Cardiac muscle cell (in vitro differentiated cells and primary cell): ENCODE measurements at places on chromosomes 1 and 21. TPM values are rescaled to one million over a fixed set of nuclear protein-coding genes. Genes with fewer than 3 reads are reported as not detected.
A peak's percentile ranks its signal among the peaks of the same experiment; 100 is the strongest.

DNA sequence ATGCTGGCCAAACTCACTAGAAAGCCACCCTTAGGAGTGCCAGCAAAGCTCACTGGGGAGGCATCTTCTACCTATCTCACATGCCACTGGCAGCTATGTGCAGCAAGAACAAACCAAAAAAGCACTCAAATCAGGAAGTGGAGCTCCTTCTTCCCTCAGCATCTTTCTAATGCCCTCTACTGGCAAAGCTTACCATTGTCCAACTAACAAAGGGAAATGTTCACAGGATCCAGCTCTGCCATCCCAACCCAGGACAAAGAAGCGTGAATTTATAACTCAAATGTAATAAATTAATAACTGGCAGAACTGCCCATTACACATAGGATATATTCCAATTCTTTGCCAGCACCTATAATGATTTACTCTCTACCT is 38.9 kb downstream of the LEPR start:
- peak; percentile 40 for DNase-seq
- H3K4me3 ChIP-seq = no peak overlapping the region
- no peaks in the 10 kb centered on the region for H3K27me3 ChIP-seq

Gene GSTM5
- 0.21 TPM in 1 of 2 replicates, not detected in the other for total RNA-seq

Gene TIAM1
- total RNA-seq = 8.3 and 9.2 TPM in 2 replicates

GRCh38 chr1:30615076-30615795 is 108.1 kb downstream of the MATN1 start:
- H3K27me3 ChIP-seq = no peaks in the 10 kb centered on the region
- H3K4me1 ChIP-seq = no peaks in the 10 kb centered on the region
- no peaks in the 10 kb centered on the region for H3K36me3 ChIP-seq
- no peak overlapping the region for H3K27ac ChIP-seq
- DNase-seq = no peak
- no peak overlapping the region for H3K4me3 ChIP-seq

- no peak overlapping the region for H3K27ac ChIP-seq
- H3K27me3 ChIP-seq = no peaks in the 10 kb centered on the region
- H3K36me3 ChIP-seq = no peaks in the 10 kb centered on the region
- peaks cover 76% of the 10 kb centered on the region for H3K4me1 ChIP-seq
- no peak overlapping the region for H3K4me3 ChIP-seq
These were observed 10.6 kb downstream of the PLXNA2 start for GRCh38 chr1:208233546-208233945.

DNA sequence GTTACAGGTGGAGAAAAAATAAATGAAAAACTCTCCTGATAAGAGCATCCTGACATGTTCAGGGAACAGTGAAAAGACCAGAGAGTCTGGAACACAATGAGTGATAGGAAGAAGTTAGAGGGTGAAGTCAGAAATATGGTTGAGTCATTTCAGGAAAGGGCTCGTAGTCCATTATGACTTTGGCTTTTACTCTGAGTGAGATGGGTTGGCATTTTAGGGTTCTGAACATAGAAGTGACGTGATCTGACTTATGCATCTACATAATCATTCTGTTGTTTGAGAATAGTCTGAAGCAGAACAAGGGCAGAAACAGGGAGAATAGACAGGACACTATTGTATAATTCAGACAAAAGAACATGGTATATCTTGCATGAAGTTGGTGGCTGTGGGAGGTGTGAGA is 5.8 kb downstream of the HMCN1 start:
- H3K27ac ChIP-seq = no peak overlapping the region
- no peak for DNase-seq
- no peaks in the 10 kb centered on the region for H3K27me3 ChIP-seq

Gene XCL1
- total RNA-seq = 0.53 and 0.54 TPM in 2 replicates

DNA sequence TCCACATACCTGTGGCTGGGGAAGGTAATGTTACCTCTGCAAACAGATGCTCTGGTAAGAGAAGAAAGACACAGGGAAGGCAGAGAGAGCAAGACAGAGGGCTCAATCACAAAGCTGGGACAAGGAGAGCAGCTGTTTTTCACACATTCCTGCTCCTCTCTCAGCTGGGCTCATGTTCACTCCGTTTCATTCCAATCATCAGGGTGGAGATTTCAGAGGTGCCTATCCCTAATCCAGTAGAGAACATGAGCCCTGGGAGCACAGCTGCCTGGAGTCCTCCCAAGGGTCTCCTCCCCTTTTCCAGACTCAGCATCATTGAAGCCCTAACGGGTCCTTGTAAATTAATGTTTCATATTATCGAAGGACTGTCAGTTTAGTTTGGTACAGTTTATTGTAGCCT is 19.4 kb downstream of the GADD45A start:
- H3K36me3 ChIP-seq = peaks cover 6% of the 10 kb centered on the region
- no peak for DNase-seq
- peaks cover 18% of the 10 kb centered on the region for H3K4me1 ChIP-seq
- H3K27ac ChIP-seq = no peak overlapping the region
- H3K27me3 ChIP-seq = no peaks in the 10 kb centered on the region

- H3K27me3 ChIP-seq = no peaks in the 10 kb centered on the region
- no peak overlapping the region for H3K27ac ChIP-seq
- DNase-seq = no peak
These were observed 128.9 kb upstream of the ADAR start for GRCh38 chr1:154736841-154737240.

DNA sequence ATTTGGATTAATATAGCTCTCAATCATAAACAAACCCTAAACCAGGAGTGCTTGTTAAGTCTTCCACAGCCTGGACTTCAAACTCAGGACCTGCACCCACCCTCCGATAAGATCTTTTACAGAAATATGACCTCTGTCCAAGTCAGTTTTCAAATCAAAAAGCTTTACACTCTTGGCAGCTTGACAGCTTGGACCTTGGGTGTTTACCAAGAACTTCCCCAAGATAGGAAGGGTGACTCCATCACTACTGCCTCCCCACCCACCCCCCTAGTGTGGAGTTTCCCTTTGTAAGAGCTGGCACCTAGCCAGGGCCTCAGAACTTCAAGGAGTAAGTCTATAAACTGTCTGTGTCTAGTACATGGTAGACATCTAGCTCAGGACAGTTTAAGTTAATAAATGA is 9.6 kb downstream of the BCAR3 start:
- no peak for DNase-seq
- peaks cover 19% of the 10 kb centered on the region for H3K4me1 ChIP-seq
- H3K27me3 ChIP-seq = no peaks in the 10 kb centered on the region
- no peak overlapping the region for H3K4me3 ChIP-seq

DNA sequence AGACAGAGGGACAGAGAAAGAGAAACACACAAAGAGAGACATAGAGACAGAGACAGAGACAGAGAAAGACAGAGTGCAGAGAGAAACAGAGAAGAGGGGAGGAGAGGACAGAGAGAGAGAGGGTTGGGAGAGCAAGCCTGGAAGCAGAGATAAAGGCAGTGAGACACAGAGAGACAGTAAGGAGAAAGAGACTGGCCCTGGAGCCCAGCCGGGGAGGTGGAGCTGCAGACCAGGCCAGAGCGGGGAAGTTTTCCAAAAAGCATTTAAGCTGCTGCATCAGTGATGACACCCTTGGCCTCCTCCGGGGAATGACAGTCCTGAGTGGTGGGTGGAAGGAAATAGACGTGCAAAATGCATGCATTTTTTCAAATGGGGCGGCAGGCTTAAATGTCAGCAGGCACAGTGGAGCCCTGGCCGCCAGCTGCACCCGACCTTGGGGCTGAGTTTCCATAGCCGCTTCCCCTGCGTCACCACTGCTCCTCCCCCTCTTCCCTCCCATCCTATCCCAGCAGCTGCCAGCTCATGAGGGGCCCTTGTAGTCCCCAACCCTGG is 95.4 kb upstream of the KLHDC7A start:
- peak; percentile 58 for DNase-seq
- H3K36me3 ChIP-seq = no peaks in the 10 kb centered on the region
- H3K27me3 ChIP-seq = no peaks in the 10 kb centered on the region

GRCh38 chr1:104574620-104575019 is 824.9 kb downstream of the AMY1C start:
- H3K4me3 ChIP-seq = no peak overlapping the region
- H3K27ac ChIP-seq = no peak overlapping the region
- H3K27me3 ChIP-seq = no peaks in the 10 kb centered on the region
- no peak for DNase-seq
- no peaks in the 10 kb centered on the region for H3K4me1 ChIP-seq

Gene AUNIP
- total RNA-seq = 3.0 and 4.4 TPM in 2 replicates

Gene MIS18A
- 6.8 and 15.1 TPM in 2 replicates for total RNA-seq

GRCh38 chr21:32256873-32257620 is 21.8 kb downstream of the MIS18A start:
- H3K4me1 ChIP-seq = peaks cover 5% of the 10 kb centered on the region
- no peaks in the 10 kb centered on the region for H3K36me3 ChIP-seq
- peak; percentile 96 for DNase-seq
- no peak overlapping the region for H3K4me3 ChIP-seq
- no peaks in the 10 kb centered on the region for H3K27me3 ChIP-seq

DNA sequence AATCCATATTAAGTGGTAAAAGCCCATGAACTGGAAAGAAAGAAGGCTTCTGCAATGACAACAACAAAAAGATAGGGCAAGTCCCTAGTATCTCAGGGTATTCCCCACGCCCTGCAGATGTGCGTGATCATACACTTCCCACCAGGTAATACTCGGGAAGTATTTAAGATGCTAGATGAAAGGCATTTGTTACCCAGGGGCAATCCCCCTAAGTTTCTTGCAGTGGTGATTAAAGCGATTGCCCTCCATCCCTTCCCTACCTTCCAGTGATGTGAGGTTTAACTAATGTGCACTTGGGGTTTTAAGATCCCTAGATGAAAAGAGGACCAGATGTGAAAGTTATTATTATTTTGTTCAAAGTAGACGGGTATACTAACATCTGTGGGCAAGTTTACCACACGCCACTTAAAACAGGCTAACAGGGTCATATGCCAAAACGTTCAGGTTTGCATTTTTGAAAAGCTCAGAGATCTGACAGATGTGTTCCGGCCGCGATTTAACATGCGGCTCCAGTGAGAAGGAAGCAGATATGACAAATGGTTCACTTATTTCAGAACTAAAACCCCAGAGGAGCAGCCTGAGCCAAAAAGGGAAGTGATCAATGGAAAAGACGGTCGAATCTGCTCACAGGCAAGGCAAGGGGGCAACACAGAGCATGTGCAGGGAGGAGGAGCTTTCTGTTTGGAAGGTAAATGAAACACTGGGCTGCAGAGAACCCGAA is 17.4 kb downstream of the TIAM1 start:
- H3K4me1 ChIP-seq = no peaks in the 10 kb centered on the region
- H3K4me3 ChIP-seq = no peak overlapping the region
- no peaks in the 10 kb centered on the region for H3K27me3 ChIP-seq
- no peak for DNase-seq
- no peaks in the 10 kb centered on the region for H3K36me3 ChIP-seq

- H3K27ac ChIP-seq = no peak overlapping the region
- no peak overlapping the region for H3K4me3 ChIP-seq
- H3K27me3 ChIP-seq = no peaks in the 10 kb centered on the region
- peaks cover 57% of the 10 kb centered on the region for H3K4me1 ChIP-seq
- H3K36me3 ChIP-seq = no peaks in the 10 kb centered on the region
These were observed 108.2 kb downstream of the VPS13D start for GRCh38 chr1:12338017-12338416.

DNA sequence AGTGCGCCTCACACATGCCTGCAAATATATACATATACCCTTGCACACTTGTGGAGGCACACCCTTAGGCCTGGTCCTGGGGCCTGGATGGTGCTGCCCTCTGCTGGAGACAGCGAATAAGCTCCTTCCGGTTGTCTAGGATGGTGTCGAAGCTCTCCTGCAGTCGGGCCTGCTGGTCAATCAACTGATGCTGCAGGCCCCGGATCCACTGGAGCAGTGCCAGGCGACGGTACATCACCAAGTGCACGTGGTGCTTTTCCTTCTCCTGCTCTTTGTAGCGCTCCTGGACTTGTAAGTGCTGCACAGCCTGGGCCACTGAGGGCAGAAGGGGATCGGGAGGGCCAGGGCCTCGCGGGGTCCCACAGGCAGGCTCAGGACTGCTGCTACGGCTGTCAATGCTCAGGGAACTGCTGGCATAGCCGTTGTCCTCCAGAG is 3.1 kb downstream of the C1orf216 start:
- peak; percentile 79 for DNase-seq
- H3K27me3 ChIP-seq = peaks cover 18% of the 10 kb centered on the region
- H3K36me3 ChIP-seq = no peaks in the 10 kb centered on the region

DNA sequence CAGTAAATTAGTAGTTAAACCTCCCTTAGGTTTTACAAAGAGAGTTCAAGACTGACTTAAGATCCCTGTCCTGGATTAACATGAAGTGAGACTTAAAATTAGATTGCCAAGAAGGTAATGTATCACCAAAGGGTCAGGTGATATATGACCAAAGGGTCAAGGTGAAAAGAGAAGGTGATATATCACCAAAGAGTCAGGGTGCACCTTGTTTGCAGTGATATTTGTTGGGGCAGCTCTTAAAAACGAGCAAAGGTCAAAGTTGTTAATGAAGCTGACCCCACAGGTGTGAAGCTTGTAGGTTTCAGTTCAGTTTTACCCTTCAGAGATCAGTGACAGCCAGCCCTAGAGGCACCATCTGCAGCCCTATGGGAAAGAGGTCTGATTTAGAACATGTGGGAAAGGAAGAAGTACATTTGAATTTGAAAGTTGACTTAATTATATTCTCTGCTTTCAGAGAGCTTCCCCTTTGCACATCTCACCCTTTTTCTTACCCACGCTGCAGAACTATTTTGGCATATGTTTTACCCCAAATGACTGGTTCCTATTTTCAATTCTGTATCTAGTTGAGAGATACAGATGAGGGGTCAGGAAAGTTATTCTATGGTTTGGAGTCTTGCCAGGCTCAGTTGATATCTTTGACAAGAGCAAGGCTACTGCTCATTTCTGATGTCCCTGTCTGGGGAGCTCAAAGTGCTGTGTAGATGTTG is 170.8 kb downstream of the S1PR1 start:
- DNase-seq = no peak
- peaks cover 11% of the 10 kb centered on the region for H3K4me1 ChIP-seq

Gene ADAMTS4
- 0.88 and 4.0 TPM in 2 replicates for total RNA-seq

Gene CLCA1
- total RNA-seq = not detected in 2 replicates

DNA sequence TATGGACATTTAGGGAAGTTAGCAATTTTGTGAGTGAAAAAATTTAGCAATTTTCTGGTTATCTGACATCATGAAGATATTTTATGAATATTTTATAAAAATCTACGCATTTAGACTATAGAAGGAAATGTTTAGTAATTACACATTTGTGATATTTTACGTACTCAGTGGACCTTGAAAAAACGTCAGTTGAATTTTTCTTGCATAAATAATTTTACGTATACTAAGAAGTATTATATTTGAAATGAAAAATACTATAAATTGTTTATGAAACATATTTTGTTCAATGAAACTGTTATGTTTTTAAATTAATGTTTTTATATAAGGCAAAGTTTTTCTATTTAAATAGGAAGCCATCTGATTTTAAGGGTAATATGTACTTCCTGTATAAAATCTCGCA is 462.8 kb downstream of the NCAM2 start:
- no peak overlapping the region for H3K27ac ChIP-seq
- H3K27me3 ChIP-seq = no peaks in the 10 kb centered on the region
- H3K4me1 ChIP-seq = no peaks in the 10 kb centered on the region
- no peak overlapping the region for H3K4me3 ChIP-seq

- no peaks in the 10 kb centered on the region for H3K36me3 ChIP-seq
- no peak overlapping the region for H3K4me3 ChIP-seq
- no peak overlapping the region for H3K27ac ChIP-seq
- DNase-seq = no peak
- no peaks in the 10 kb centered on the region for H3K4me1 ChIP-seq
These were observed 54.8 kb downstream of the CTH start for GRCh38 chr1:70465911-70466310.

- H3K27me3 ChIP-seq = no peaks in the 10 kb centered on the region
- H3K4me1 ChIP-seq = peaks cover 19% of the 10 kb centered on the region
- DNase-seq = peak; percentile 80
- H3K36me3 ChIP-seq = no peaks in the 10 kb centered on the region
These were observed 1.0 kb downstream of the PLPP3 start for GRCh38 chr1:56578138-56578962.

GRCh38 chr21:14968029-14968428 is 96.8 kb downstream of the NRIP1 start:
- peaks cover 16% of the 10 kb centered on the region for H3K36me3 ChIP-seq
- no peak for DNase-seq
- H3K4me1 ChIP-seq = no peaks in the 10 kb centered on the region
